AG09319 (cell line): ENCODE measurements at places on chromosomes 2 and 18.

- no peak for DNase-seq
Observed at GRCh38 chr2:216283038-216283900, 89.0 kb downstream of the MARCHF4 start.

DNA sequence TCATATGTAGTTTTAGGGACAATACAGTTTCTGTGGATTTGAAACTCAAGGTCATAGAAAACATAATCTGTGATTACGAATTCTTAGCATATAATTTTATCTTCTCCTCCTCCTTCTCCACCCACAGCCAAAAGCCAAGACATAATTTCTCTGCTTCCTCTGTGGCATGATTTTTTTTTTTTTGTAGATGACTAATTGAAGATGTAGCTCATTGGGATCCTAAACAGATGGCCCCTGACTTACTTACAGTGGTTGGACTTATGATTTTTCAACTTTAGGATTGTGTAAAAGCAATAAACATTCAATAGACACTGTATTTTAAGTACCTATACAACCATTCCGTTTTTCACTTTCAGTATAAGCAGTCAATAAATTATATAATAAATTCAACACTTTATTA, 42.3 kb downstream of the FSIP2 start:
- no peak for DNase-seq

GRCh38 chr18:71011389-71011788, 722.5 kb downstream of the SOCS6 start:
- no peak for DNase-seq

- DNase-seq: no peak
Observed at GRCh38 chr18:1483385-1483784, 578.7 kb downstream of the ADCYAP1 start.

GRCh38 chr2:98571121-98571701, 37.1 kb downstream of the COA5 start:
- no peak for DNase-seq

DNA sequence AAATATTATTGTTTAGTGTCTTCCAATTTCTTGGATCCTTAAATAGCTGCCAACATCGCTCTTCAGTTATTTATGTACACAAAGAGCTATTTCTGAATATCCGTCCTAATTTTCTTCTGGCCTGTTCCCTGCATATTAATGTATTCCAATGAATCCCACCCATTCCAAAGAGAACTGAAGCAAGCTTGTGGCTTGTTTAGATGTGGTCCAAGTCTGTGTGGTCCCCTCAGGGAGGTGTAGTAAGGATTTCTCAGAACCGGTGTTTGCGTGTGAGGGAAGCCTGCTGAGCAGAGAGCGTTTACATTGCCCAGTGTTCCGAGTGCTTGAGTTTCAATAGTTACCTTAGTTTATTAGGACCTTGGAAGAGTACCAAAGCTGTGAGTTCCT, 25.1 kb upstream of the IL1R1 start:
- no peak for DNase-seq

DNA sequence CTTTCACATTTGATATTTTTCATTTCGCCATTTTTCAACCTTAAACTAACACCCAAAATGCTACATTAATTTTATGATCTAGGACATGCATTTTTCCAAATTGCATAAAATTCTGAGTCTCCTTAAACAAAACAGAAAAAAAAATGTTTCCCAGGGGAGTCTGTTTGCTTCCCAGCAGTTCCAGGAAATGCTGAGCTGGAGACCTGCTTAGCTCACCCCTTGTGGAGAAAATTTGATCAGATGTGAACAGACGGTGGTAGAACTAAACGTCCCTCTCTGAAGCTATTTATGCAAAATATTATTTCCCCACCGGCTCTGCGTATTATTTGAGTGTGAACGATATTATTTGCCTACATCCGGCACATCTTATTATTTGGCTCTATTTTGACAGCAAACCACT, 74.9 kb upstream of the AGAP1 start:
- DNase-seq: no peak

DNA sequence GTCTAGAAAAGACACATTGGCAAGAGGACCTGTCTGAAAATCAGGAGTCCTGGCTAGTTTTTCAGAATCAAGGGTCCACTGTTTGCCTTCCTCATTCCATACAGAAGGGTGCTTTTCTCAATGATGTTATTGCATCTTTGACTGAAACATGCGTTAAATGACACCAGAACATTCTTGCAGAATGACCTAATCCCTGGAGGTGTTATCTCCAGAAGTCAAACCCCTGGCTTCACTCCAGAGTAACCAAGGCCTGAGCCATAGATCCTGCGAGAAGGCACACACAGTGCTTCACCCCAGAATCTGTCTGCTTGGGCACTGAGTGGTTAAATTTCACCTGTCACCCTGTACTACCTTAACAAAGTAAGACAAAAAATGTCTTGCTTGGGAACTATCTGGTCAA, 1055.2 kb upstream of the FANCL start:
- DNase-seq: no peak

DNA sequence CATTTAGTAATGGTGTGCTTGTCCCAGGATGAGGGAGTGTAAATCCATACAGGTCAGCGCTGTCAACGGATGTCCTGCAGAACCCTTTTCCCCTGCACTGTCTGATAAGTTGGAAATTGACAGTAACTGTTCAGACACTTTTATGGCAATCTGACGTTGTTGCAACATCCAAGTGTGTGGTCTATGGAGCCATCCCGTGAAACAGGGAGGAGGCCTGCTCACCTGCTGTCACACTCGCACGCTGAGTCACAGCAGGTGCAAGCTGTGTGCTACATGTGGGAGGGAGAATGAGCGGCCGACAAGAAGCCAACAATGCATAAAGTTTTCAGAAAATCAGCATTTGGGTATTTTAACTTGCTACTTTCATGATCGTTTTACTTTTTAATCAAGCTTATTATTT, 43.7 kb upstream of the RMDN2 start:
- no peak for DNase-seq
